ENCODE measurements at places on chromosomes 2 and 18.
A peak's percentile ranks its signal among the peaks of the same experiment; 100 is the strongest.

GRCh38 chr2:164773635-164774034 is 68.0 kb downstream of the COBLL1 start:
- no peak for DNase-seq

- DNase-seq: no peak
Measured at GRCh38 chr18:14914771-14915170, 166.8 kb downstream of the ANKRD30B start.

DNA sequence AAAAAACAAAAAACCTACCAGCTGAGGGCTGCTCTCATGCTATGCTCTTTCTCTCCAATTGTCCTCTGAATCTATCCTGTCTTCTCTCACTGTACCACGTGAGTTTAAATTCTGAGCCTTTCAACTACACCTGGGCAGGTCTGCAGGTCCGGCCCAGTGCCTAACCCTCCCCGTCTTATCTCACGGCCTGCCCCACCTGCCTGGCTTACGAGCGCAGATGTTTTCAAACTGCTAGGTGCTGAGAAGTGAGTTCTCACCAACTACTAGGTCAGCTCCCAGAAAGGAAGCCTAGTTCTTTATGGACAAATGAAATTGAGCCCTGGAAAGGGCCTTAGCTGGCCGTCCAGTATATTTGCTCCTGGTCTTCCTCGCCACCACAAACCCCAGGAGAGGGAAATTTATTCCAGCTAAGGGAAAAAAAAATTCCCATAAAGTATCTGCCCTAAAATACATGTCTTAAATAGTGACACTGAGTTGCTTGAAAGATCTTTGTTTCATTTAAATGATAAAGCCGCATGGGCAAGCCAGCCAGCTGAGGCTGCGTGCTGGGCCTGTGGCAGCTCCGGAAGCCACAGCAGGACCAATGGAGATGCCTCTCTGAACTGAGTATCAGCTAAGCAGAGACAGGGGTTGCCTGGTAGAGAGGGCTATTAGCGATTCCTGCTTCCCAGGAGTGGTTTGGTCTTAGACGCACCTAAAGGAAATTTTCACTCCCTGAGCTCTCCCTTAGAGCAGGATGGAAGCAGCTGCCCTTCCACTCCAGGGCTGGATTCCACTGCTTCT is 92.5 kb upstream of the NCK2 start:
- no peak for DNase-seq

DNA sequence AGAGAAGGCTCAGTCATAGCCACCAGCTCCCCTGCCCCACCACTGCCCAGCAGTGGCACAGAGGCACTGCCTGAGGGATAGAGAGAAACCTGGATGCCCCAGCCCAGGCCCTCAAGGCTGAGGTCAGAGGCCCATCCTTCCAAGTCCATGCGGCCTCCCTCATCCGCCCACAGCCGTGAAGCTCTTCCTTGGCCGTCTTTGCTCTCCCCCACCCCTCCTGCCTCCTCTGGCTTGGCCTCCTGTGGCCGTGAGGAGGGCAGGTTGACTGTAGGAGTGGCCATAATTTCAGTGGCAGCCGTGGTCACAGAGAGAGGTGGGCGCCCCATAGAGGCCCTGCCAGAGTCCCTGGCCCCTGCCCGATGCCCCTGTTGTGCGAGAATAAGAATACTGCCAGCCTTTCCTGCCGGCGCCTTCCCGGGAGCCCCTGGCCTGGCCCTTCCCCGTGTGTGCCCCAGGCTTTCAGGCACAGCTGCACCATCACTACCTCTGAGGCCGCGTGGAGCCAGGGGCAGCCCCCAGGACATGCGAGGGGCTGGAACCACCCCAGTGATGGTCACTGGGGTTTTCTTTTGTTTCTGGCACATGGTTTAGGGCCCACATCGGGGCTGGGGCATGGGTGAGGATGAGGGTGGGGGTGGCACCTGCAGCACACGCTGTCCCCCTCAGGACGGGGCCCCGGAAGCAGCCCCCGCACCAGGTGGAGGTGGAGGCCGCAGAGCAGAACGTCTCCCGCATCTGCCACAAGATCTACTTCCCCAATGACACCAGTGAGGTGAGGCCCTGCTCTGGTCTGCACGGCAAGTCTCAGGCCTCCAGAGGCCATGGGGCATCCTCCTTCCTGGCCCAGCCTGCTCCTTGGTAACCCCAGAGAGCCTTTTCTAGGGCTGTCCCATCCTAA is 13.1 kb upstream of the GPR17 start:
- no peak for DNase-seq

- DNase-seq: no peak
Measured at GRCh38 chr18:58362027-58362575, 266.8 kb downstream of the ALPK2 start.

- DNase-seq: no peak
Measured at GRCh38 chr2:137117385-137117784, 352.0 kb downstream of the THSD7B start.

DNA sequence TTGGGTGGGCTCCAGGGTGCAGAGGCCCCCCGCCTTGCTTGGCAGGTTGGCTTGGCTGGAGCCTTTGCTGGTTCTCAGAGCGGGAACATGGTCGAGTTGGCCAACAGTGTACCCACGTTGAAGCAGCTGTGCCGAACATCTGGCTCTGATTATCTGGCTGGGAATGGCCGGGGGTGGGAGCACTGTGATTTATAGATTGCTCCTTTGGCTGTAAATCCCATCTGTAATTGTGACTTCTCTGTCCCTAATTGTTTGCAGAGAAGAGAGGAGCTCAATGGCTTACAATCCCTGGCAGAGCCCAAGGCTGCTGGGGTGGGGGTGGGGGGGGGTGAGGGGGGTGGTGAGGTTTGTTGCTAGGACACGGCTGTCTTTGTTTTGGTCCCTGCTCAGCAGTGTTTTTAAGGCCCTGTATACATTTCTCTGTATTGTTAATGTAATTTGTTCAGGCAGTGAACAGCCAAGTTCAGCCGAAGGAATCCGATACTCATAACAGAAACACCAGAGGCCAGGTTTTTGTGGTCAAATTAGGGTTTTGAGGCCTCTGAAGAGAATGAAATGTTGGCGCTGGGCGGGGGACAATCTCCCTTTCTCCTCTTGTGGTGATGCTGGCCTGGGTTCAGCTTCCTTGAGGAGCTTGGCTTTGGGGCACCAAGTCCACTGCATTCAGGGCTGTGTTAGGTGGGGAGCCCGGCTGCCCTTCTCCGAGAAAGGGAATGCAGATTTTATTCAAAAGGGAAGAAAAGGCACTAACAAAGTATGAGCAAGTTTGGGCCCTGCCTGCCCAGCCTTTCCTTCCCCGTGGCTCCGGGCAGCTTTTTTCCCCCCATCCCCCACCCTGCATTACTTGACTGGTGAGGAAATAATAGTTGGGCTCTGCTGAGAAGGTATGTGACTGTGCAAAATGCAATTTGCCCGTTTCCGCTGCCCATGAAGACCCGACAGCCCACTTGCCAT is 82.5 kb downstream of the TCF7L1 start:
- no peak for DNase-seq

DNA sequence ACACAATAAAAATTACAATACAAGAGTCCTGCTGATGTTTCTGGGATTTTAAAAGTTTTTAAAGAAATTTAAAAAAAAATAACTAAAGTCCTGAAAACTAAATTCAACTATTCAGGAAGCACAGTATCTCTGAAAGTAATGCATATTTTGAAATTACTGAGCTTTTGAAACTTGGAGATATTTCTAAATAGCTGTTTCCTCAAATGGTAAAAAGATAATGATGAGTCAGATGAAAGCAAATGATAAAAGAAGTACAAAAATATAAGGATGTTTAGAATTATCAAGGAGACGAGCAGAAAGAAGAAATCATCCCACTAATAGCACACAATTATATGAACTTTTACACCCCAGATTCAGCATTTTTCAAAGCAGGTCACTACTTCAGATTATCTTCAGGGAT is 90.2 kb upstream of the SLC25A52 start:
- no peak for DNase-seq

GRCh38 chr2:95354469-95354901 is 48.0 kb upstream of the FAHD2A start:
- no peak for DNase-seq

DNA sequence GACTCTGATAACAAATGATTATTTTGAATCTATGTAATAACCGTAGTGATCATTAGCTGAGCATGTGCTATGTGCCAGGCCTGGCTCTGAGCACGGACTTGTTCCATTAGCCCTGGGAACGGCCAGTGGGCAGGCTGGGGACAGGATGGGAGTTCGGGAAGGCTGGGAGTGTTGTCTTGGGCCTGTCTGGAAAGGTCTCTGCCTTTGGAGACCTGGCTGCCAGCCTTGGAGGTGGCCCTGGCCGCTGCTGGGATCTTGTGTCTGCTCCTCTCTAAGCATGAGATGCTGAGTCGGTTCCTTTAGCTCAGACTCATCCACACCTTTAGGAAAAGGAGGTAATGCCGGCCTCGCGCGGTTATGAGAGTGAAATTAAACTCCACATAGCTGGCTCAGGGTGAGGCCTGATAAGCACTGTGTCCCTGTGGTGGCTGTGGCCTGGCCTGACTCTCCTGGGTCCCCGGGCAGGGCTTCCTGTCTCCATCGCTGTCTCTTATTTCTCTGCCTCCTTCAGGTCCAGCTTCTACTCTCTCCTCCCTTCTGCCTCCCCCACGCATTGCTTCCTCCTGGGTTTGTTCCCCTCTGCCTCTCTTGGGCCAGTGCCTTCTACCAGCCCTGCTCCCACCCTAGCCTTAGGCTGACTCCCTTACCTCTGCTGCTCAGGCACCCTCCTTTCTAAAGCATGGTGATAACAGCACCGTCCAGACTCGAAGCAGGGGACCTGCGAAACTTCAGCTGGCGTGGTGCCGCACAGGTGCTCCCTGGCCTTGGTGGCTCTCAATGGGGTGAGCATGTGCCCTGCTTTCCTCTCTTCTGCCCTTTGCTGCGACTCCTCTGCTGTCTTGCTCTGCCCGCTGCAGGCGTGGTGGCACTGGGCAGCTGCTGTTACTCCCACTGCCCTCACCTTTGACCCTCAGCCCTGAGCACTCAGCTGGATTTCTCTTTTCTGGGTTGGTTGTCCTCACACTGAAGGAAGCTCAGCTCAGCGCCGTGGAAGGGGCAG is 41.8 kb downstream of the NCK2 start:
- peak; percentile 69 for DNase-seq

GRCh38 chr2:101790416-101790815 is 92.9 kb downstream of the MAP4K4 start:
- DNase-seq: no peak

GRCh38 chr18:67179726-67180125 is 336.8 kb downstream of the DSEL start:
- no peak for DNase-seq

DNA sequence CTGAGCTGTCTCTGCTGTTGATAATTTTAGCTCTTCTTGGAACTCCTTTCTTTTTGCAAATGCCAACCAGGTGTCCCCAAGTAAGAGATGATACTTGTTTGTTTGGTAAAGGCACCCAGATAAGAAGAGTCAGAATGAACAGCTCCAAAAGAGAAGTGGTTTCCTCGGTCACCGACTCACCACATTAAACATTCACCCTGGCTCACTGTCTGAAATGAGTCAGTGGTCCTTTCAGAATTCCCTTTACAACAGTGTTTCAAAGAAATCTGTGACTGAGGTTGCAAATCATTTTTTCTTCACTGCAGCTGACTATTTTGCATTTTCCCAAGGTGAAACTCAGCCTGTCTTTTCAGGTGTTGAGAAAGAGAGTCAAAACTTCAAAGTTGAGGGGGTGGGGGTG is 16.2 kb upstream of the CXCR4 start:
- peak; percentile 72 for DNase-seq

- DNase-seq: no peak
Measured at GRCh38 chr2:82282111-82282882, 1977.7 kb upstream of the LRRTM1 start.

- DNase-seq: peak; percentile 51
Measured at GRCh38 chr2:10501451-10501961, 53.4 kb upstream of the ODC1 start.

GRCh38 chr2:102749938-102750337 is 11.9 kb upstream of the TMEM182 start:
- no peak for DNase-seq

- no peak for DNase-seq
Measured at GRCh38 chr2:150520887-150521664, 33.6 kb upstream of the RND3 start.

DNA sequence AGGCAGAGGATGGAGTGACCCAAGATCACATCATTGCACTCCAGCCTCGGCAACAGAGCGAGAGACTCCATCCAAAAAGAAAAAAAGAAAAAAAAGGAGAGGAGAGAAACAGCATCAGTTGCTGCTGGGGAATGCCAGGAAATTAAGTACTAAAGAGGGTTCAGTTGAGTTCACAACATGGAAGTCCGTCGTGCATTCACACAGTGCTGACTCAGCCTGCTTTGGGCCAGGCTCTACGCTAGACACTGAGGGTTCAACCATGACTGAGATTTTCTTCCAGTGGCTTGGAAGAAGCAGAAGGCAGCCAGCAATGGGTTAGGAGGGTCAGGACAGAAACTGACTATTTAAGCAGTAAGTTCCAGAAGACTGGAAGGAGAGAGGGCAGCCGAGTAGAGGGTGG is 108.8 kb downstream of the FMNL2 start:
- no peak for DNase-seq

- no peak for DNase-seq
Measured at GRCh38 chr2:219573166-219573565, 1.1 kb downstream of the INHA start.

- DNase-seq: no peak
Measured at GRCh38 chr2:98778741-98779483, 48.0 kb upstream of the MGAT4A start.

- no peak for DNase-seq
Measured at GRCh38 chr18:48565105-48565504, 26.3 kb downstream of the CTIF start.

DNA sequence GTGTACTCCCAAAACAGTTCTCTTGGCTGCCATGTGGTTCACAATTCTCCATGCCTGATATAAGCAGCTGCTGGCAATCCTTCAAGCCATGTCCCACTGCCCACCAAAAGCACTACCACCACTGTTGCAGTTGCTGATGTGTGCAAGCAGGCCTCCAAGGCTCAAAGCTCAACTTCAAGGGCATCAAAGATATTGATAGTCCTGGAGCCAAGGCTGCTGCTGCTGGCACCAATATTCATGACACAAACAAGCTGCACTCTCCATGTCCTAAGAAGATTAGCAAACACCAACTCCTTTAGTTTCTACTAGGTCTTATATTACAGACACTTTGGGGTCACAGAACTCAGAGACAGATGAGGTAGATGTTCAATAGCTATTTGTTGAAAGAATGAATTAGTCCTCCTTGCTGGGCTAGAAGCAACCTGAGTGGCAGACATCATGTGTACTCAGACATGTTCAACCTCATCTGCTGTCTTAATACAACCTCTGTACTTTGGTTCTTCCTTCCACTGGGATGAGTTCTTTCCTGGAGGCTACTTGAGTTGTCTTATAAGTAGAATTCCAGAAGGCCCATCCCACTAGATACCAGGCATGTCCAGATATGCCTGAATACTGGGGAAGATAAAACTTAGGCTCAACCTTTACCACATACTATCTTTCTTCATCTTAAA is 104.5 kb upstream of the UGP2 start:
- DNase-seq: no peak

GRCh38 chr18:75173125-75173432 is 35.9 kb downstream of the PTGR3 start:
- no peak for DNase-seq

DNA sequence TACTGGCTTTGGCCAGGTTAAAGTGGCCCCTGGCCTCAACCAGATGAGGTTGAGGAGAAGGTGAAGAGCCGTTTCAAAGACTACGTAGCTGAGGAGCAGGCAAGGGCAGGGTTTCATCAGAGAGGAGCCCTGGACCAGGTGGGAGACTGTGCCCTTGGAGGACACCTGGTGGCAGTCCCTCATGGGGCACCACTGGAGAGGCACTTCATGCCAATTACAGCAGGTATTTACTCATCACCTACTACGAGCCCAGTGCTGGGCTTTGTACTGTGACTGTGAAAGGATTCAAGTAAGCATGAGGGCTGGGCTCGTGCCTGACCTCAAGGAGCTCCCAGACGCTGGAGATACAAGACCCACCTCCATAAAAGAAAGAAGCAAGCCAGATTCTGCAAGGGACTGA is 37.6 kb downstream of the SMAD7 start:
- peak; percentile 85 for DNase-seq

Measured in activated effector memory CD4-positive, alpha-beta T cell treated with anti-CD3 and anti-CD28 coated beads, Interleukin-2, amount 50 U/mL, for 16 hours (primary cell).